Ascending aorta (tissue), 2 donors: ENCODE measurements at places on chromosomes 7 and 10.
A peak's percentile ranks its signal among the peaks of the same experiment; 100 is the strongest.

- no peak overlapping the region for H3K4me3 ChIP-seq
- no peaks in the 10 kb centered on the region for H3K27me3 ChIP-seq
- no peak overlapping the region for H3K27ac ChIP-seq
- H3K4me1 ChIP-seq = no peaks in the 10 kb centered on the region
- H3K36me3 ChIP-seq = no peaks in the 10 kb centered on the region
- DNase-seq = no peak
Observed at GRCh38 chr7:28055161-28055544, 125.4 kb downstream of the JAZF1 start.

DNA sequence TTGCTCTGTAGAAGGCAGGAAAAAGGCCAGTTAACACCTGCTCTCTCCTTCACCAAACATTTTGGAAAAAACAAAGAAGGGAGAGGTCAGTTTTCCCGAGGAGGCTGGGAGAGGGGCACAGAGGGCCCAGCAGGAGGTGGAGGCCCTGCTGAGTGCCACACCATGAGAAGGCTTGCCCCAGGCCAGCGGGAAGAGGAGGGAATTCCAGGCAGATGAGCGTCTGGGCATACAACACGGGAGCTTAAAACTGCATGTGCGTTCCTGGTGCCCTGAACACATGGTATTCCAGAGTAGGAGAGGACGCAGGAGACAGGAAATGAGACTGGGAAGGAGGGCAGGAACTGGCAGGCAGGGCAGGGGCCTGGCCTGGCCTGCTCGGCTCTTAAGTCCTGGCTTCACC is 182.4 kb downstream of the CCDC3 start:
- no peak overlapping the region for H3K27ac ChIP-seq
- no peak overlapping the region for H3K4me3 ChIP-seq
- DNase-seq = no peak
- H3K4me1 ChIP-seq = peaks cover 20% of the 10 kb centered on the region
- peaks cover 16% of the 10 kb centered on the region for H3K36me3 ChIP-seq

- no peak overlapping the region for H3K27ac ChIP-seq
- H3K4me3 ChIP-seq = no peak overlapping the region
- no peaks in the 10 kb centered on the region for H3K4me1 ChIP-seq
- DNase-seq = no peak
- H3K36me3 ChIP-seq = no peaks in the 10 kb centered on the region
- H3K27me3 ChIP-seq = no peaks in the 10 kb centered on the region
Observed at GRCh38 chr10:30557884-30558283, 71.7 kb downstream of the LYZL2 start.

- H3K27me3 ChIP-seq = no peaks in the 10 kb centered on the region
- no peak overlapping the region for H3K27ac ChIP-seq
- H3K4me3 ChIP-seq = no peak overlapping the region
- no peaks in the 10 kb centered on the region for H3K36me3 ChIP-seq
- no peaks in the 10 kb centered on the region for H3K4me1 ChIP-seq
- DNase-seq = no peak
Observed at GRCh38 chr7:82559193-82559805, 115.7 kb upstream of the CACNA2D1 start.

- H3K27me3 ChIP-seq = no peaks in the 10 kb centered on the region
- DNase-seq = no peak
- H3K4me3 ChIP-seq = no peak overlapping the region
Observed at GRCh38 chr7:7665031-7665430, 24.5 kb downstream of the UMAD1 start.

DNA sequence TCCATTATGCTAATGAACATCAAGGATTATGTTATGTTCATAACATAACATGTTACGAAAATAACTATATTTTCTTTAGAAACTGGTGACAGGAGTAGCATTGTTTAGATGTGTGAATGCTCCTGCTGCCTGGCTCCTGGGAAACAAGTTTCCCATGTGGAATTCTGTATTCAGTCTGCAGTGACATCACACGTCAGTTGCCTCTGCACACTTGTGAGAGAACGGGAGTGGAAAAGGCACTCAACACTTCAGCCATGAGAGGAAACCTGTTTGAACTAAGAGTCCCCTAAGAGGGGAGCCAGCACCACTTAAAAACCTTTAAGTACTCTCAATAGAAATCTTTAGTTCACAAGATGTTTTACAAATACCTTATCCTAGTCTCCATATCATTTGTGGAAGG is 140.3 kb upstream of the FAM20C start:
- no peak overlapping the region for H3K4me3 ChIP-seq
- H3K36me3 ChIP-seq = no peaks in the 10 kb centered on the region
- no peak for DNase-seq
- no peaks in the 10 kb centered on the region for H3K27me3 ChIP-seq
- H3K4me1 ChIP-seq = no peaks in the 10 kb centered on the region

DNA sequence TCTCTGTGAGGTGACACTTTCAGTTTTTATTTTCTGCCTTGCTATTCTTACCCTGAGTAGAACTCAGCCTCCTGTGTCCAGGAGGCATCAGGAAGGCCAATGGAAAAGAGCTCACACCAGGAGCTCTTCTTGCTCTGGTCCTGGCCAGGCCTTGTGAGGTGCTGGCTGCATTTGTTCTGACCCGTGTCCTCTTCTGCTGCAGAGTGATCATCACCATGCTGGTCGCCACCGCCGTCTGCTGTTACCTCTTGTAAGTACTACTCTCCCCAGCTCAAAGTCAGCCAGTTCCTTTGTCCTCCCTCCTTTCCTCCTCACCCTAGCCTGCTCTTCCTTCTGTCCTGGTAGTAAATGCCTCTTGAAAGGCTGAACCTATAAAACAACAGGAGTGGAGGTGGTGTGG is 1.6 kb downstream of the ATP6V0E2 start:
- H3K27ac ChIP-seq = no peak overlapping the region
- H3K4me3 ChIP-seq = no peak overlapping the region
- peaks cover 11% of the 10 kb centered on the region for H3K4me1 ChIP-seq
- peaks cover 7% of the 10 kb centered on the region for H3K36me3 ChIP-seq

DNA sequence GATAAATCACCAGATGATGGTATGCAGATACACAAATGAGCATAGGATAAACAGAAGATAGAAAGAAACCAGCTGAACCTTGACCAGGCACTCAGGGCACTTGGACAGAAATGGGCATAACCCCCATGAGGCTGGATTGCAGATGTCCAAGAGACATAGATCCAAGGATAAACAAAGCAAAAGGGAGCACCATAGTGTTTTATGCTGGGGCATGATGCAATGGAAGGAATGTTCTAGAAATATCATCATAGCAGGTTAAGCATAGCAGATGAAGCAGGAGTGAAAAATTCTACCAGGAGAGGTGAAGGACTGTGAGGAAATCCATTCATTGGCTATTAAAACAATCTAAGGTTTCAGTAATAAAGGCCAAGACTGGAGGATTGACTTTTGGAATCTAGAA is 70.5 kb upstream of the TES start:
- no peaks in the 10 kb centered on the region for H3K36me3 ChIP-seq
- H3K27me3 ChIP-seq = no peaks in the 10 kb centered on the region
- H3K27ac ChIP-seq = no peak overlapping the region
- no peaks in the 10 kb centered on the region for H3K4me1 ChIP-seq
- DNase-seq = no peak

GRCh38 chr10:75019370-75019769 is 92.1 kb upstream of the SAMD8 start:
- DNase-seq = no peak
- H3K27me3 ChIP-seq = no peaks in the 10 kb centered on the region
- peaks cover 12% of the 10 kb centered on the region for H3K36me3 ChIP-seq
- no peak overlapping the region for H3K27ac ChIP-seq

- H3K4me1 ChIP-seq = peaks cover 13% of the 10 kb centered on the region
- H3K36me3 ChIP-seq = no peaks in the 10 kb centered on the region
- H3K27me3 ChIP-seq = no peaks in the 10 kb centered on the region
- H3K4me3 ChIP-seq = peak overlapping the region; percentile 92
Observed at GRCh38 chr7:55963584-55964168, 709 bp upstream of the NIPSNAP2 start.

DNA sequence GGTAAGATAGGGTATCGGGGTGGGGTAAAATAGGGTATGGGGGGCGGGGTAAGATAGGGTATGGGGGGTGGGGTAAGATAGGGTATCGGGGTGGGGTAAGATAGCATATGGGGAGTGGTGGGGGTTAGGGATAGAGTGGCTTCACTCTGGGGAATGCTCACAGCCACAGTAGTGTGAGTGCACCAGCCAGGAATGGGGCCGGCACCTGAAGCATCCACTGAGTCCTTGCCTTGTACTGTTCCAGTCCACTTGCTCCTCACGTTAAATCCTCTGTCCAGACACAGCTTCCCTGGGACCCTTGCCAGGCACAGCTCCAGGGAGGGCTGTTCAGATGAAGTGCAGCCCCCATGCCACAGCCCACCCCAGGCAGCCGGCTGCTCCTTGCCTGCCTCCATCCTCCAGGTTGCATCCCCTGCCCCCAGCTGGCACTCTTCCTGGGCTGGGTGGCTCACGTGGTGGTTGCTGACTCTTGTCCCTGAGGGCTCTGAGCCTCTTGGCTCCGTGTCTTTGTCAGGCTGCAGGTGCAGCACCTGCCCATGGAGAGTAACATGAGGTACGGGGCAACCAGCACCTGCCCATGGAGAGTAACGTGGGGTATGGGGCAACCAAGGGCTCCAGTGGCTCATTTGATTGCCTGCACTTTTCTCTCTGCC is 268.4 kb downstream of the TCERG1L start:
- H3K27me3 ChIP-seq = no peaks in the 10 kb centered on the region
- no peak for DNase-seq
- H3K4me1 ChIP-seq = no peaks in the 10 kb centered on the region
- no peaks in the 10 kb centered on the region for H3K36me3 ChIP-seq
- H3K4me3 ChIP-seq = no peak overlapping the region

GRCh38 chr7:26162431-26162830 is 10.4 kb downstream of the NFE2L3 start:
- H3K4me1 ChIP-seq = no peaks in the 10 kb centered on the region
- H3K4me3 ChIP-seq = no peak overlapping the region
- H3K27me3 ChIP-seq = no peaks in the 10 kb centered on the region
- H3K36me3 ChIP-seq = no peaks in the 10 kb centered on the region

- H3K27ac ChIP-seq = no peak overlapping the region
- no peaks in the 10 kb centered on the region for H3K36me3 ChIP-seq
- H3K27me3 ChIP-seq = no peaks in the 10 kb centered on the region
- no peak for DNase-seq
Observed at GRCh38 chr10:44760513-44760912, 150.6 kb upstream of the TMEM72 start.

DNA sequence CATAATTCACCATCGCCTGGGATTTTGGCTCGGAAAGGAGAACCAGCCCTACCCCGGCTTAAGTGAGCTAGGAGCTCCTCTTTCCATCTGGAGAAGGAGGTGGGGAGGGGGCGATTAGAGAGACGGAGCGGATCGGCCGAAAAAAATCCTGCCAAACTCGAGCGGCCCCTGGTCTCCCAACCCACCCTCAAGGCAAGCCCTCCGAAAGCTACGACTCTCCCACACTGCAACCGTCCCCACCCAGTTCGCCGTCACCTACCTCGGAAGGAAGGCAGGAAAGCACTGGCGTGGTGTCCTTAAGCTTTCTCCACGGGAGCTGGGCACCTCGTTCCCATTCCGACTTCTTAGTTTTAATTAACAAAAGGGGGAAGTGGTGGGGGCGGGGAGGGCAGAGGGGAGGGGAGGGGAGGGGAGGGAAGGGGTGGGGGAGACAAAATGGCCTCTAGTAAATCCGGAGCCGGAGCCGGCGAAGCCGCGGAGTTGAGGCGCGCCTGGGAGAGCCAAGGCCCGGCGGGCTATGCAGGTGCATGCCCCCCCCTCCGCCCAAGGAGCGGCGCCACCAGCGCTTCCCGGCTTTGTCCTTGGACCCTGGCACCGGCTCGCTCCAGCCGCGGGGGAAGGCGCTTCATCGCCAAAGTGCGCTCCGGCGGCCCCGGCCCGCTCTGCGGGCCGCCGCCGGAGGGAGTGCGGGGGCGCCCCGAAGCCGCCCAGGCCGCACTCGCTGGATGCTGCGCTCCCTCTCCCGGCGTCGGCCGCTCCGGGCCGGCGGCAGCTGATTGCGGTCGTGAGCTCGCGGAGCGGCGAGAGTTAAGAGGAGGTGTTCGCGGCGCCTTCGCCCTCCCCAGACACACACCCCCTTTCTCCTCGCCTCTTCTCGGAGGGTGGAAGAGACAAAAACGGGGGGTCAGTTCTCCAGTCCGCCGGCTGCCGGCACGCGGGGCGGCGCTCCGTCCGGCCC is at the start of gene LRRC4:
TSS of gene LRRC4 (minus strand) at position 784 of the 958 bp plus-strand sequence. CDS start 797 bp downstream, outside the sequence.
- peaks cover 5% of the 10 kb centered on the region for H3K4me1 ChIP-seq
- no peak for DNase-seq
- peak within 1 kb of the TSS; percentile 68 for H3K4me3 ChIP-seq

GRCh38 chr10:314381-314780 is 179.1 kb downstream of the ZMYND11 start:
- H3K27me3 ChIP-seq = no peaks in the 10 kb centered on the region
- DNase-seq = no peak
- no peak overlapping the region for H3K27ac ChIP-seq
- no peaks in the 10 kb centered on the region for H3K4me1 ChIP-seq
- H3K4me3 ChIP-seq = no peak overlapping the region
- H3K36me3 ChIP-seq = peaks cover 30% of the 10 kb centered on the region

DNA sequence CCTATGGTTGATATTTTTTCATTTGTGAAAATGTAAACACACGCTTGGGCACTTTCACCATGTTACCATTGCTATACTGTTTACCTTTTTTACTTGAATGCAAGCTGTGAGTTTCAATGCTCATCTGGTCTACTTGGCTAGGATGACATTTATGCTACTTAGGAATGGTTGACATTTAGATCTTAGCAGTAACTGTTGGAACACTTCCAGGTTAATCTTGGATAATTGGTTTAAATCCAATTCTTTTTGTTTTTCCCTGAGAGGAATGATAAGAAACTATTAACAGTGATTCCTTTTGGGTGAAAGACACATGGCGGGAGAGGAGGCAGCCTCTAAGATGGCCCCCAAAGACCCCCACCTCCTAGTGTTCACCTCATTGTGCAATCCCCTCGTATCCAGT is 51.4 kb upstream of the AMPH start:
- no peak overlapping the region for H3K4me3 ChIP-seq
- no peaks in the 10 kb centered on the region for H3K27me3 ChIP-seq

- DNase-seq = no peak
- no peak overlapping the region for H3K4me3 ChIP-seq
- no peak overlapping the region for H3K27ac ChIP-seq
- no peaks in the 10 kb centered on the region for H3K36me3 ChIP-seq
Observed at GRCh38 chr10:20363684-20364083, 533.4 kb downstream of the NEBL start.

DNA sequence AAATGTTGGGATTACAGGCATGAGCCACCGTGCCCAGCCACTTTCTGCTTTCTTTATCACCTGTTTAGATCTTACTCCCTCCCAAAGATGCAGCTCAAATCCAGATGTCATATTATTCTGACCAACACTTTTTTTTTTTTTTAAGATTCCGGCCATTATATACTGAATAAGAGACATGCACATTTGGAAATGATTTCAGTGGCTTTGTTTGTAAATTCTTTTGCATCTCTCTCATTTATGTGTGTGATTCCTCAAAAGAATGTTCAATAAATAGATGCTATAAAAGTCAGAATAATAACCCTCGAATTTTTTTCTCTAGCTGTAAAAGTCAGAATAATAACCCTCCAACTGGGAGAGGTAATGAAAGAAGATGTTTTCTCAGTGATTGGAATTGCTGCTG is 25.4 kb downstream of the HECW1 start:
- no peaks in the 10 kb centered on the region for H3K36me3 ChIP-seq
- H3K27ac ChIP-seq = no peak overlapping the region
- no peak for DNase-seq
- H3K27me3 ChIP-seq = no peaks in the 10 kb centered on the region
- no peaks in the 10 kb centered on the region for H3K4me1 ChIP-seq

GRCh38 chr7:101814991-101815825 is 2.2 kb upstream of the CUX1 start:
- DNase-seq = no peak
- H3K27ac ChIP-seq = peak overlapping the region; percentile 88
- no peaks in the 10 kb centered on the region for H3K4me1 ChIP-seq
- H3K36me3 ChIP-seq = no peaks in the 10 kb centered on the region
- peak overlapping the region; percentile 90 for H3K4me3 ChIP-seq

- H3K4me1 ChIP-seq = no peaks in the 10 kb centered on the region
- no peak overlapping the region for H3K4me3 ChIP-seq
- H3K27ac ChIP-seq = no peak overlapping the region
- no peaks in the 10 kb centered on the region for H3K27me3 ChIP-seq
- DNase-seq = no peak
Observed at GRCh38 chr7:43495572-43495971, 87.3 kb upstream of the STK17A start.
